ENCODE measurements at places on chromosomes 16 and 17.

- DNase-seq: peak; percentile 6
Measured at GRCh38 chr17:17303010-17303846, at the start of gene NT5M. TSS of gene NT5M (plus strand) at chr17:17303373. CDS start at chr17:17303551, 178 bp downstream.

DNA sequence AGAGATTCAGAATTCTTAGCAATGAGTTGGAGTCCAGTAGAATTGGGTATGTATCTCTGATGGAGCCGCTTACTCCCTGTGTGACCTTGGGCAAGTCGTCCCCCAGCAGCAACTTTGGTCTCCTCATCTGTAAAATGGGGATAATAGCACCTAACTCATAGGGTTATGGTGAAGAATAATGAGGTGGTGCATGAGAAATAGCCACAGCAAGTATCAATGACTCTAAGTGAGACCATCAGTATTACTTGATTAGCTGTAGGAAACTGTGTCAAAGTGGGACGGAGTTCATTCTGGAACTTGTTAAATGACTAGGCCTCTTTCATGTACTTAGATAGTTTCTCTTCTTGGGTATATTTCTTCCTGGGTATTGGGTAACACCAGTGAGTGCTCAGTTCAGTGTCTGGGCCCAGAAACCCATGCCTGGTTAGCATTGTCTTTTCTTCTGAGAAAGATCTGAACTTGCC, 6.4 kb downstream of the PRKCB start:
- DNase-seq: no peak

GRCh38 chr17:75549246-75550138, 24.0 kb downstream of the LLGL2 start:
- DNase-seq: peak; percentile 41

DNA sequence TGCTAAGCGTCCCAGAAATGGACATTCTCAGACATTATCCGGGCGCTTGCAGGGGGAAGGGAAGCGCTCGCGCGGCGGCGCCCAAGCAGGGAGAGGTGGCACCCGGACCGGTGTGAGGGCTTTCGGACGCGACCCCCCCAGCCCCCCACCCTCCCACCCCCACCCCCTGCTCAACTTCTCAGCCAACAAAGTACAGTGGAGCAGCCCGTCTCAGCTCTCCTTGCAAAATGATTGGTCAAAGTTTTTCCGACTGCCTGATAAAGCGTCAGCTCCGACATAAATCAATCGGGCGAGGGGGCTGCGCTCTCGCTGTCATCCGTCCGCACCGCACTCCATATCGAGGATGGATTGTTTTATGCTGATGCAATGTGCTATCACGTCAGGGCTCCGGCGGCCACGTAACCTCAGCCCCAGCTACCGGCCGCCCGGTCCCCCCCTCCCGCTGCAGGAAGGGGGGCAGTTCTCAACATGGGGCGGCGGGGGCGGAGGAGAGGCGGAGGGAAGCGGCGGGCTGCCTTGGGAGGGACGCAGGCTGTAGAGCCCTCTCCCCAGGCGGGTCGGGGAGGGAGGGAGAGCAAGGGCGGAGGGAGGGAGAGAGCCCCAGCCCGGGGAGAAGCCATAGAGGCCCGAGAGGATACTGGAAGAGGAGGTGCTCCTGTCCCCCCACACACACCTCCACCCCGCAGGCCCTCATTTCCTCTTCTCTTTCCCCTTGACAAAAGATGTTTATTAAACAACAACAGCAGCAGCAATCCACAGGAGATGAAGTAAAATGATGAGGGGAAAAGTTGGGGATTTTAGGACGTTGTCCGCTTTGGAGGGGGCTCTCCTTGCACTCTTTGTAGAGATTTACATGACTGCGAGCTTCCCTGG, at the start of gene HOXB9:
Gene HOXB9 (minus strand): TSS at position 114 of the 873 bp plus-strand sequence. CDS start 89 bp downstream, at position 25.
- peak; percentile 73 for DNase-seq

DNA sequence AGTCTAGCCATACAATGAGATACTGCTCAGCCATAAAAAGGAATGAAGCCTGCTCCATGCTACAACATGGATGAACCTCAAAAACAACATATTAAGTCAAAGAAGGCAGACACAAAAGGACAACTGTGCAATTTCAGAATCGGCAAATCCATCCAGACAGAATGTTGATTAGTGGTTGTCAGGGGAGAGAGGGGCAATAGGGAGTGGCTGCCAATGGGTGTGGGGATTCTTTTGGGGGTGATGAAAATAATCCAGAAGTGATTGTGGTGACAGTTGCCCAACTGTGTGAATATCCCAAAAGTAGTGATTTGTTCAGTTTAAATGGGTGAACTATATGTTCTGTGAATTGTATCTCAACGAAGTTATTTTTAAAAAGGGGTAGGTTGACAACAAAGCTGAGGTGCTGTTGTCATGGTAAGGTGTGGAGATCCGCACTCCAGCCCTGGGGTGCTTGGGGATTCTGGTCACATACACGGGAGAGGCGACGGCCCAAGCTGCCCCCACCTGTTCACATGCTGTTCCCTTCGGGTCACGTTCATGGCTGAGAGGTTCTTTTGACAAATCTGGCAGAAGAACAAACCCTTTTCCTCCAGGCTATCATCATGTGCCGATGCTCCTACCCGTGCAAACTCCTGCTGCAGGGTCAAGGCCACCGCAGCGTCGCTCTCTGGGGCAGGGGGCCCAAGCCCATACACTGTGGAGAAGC, 9.6 kb downstream of the SLX4 start:
- DNase-seq: no peak

GRCh38 chr16:24729243-24729950, at the start of gene TNRC6A:
TSS of gene TNRC6A (plus strand) at chr16:24729651. CDS start at chr16:24729842, 191 bp downstream.
- DNase-seq: peak; percentile 60

- DNase-seq: no peak
Measured at GRCh38 chr17:58520843-58521430, 6.5 kb upstream of the MTMR4 start.

DNA sequence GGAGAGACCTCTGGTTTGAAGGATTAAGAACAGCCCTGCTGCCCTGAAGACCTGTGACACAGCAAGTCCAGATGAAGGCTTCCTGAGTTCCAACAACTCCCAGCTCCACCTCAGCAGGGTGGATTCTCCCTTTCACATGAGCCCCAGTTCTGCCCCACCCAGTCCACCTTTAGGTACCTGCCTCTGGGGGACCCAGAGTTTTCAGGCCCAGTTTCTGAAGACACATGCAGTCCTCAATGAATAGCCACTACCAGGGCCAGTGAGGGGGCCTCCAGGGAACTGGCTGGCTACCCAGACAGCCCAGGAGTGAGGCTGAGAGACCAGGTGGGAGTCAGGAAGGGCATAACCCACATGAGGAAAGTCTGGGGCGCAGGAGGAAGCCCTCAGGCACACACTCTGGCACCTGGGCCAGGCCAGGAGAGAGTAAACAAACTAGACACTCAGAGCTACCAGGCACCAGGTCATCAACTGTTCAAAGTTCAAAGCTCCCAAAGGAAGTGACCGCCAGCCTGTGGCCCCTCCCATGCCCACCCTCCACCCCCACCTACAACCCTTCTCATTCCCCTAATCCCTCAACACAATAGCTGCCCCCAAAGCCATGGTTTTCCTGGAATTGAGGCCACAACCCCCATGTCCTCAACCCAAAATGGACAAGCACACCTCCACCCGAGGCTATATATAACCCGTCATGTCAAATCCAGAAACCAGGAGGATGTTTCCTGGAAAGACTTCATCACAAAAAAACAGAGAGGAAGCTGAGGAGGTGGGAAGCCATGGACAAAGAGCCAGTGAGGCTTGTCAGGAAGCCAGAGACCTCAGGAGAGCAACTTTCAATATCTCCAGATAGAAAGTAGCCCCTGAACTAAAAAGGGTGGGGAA, 2.1 kb downstream of the MYO18A start:
- DNase-seq: peak; percentile 34

- DNase-seq: no peak
Measured at GRCh38 chr17:29378500-29378899, 11.7 kb upstream of the TAOK1 start.

- no peak for DNase-seq
Measured at GRCh38 chr16:65287307-65287706, 165.4 kb upstream of the CDH11 start.

GRCh38 chr17:76019833-76020467, 7.2 kb downstream of the EVPL start:
- no peak for DNase-seq

- no peak for DNase-seq
Measured at GRCh38 chr16:66529475-66529874, 20.4 kb downstream of the TK2 start.

DNA sequence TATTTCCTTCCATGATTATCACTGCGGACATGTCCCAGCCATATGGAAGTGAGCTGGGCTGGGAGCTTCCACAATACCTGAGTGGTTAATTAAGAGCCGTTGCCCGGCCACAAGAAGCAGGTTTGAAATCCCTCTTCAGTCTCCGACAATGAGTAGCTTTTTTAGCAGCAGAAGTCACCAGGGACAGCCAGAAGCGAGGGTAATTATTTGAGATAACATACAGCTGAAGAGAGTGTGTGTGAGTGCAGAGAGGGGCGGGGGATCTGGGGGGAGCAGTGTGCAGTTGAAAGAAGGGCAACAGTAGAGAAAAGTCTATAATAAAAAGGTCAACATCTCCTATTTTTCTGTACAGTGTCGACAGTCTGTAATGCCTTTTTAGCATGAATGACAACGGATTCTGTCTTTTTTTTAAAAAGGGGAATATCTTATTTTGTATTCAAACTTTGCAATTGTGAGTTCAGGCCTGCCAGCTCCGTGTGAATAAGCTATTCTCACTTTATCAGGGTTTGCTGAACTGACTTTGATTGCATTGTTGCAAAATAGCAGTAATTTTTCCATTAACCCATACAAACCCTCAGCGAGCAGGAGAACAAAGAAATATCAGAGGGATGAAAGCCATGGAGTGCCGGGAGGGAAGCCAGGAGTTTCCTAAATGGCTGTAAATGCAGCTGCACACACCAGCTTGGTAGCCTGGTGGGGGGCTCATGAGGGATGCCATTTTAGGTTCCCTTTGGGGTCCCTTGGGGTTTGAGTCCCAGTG, 220.3 kb upstream of the IRX3 start:
- DNase-seq: no peak

GRCh38 chr16:54265575-54266107, 20.9 kb downstream of the IRX3 start:
- no peak for DNase-seq

DNA sequence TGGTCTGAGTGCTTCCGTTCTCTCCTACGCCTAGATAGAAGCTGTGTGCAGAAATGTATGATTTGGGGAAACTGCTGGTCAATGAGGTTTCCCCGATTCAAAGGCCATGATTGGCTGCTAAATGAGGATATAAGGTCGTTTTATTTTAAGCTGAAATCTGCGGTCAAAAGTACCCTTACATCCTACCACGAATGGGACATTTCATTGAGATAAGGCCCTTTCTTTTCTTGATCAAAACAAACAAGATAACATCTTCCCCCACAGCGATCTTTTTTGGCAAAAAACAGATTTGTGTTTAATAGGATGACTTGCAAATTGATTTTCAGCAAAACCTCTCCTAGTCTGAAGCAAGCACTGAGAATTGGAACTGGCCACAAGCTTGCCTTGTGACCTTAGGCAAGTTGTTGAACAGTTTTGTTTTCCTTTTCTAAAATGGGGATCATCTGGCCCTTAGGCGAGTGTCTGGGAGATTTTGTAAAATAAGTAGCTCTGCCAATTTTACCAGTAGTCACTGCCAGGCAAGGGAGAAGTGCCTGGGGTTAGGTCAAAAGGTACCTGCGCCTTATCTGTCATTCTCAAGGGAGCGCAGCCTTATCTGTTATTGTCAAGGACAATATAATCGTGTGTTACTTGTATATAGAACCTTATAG, 635 bp downstream of the SCPEP1 start:
- no peak for DNase-seq

DNA sequence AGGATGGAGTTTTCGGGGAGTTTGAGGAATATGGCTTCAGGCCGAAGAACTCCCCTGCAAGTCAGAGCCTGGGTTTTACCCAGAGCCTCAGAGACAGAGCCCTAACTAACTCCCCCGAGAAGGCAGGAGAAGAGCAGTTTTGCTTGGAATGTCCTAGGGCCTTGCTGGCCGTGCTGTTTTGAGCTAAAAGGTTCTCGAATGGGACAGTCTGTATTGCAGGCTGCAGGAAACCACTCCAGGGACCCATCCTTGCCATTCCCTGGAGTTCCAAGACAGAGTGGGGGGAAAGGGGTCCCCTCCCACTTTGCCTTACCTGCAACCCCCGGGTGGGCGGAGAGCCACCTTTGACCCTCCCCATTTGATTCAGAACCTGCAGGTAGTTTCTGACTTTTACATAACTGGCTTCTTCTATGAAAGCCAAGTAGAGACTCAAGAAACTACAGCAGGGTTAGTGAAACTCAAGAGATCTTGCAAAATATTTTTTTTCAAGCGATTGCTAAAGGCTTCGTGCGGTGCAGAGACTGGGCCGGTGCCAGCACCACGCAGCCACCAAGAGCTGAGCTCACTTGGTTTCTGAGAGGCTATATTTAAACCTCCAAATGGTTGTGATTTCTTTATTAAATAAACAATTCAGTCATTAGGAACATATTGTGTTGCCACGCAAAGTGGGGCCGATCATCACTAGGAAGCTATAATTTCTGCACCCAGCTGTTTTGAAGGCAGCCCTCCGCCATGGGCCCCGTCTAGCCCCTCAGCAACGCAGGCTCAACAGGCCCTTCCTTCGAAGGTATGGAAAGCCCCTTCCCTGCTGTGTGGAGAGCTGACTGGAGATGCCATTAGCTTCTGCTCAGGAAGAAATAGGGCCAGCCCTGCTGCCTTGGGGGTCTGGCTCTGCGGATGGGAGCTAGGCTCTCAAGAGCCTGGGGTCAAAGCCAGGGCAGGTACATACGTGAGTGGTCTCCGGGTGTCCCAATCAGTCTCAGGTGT, 223.0 kb downstream of the NTN1 start:
- DNase-seq: no peak

- no peak for DNase-seq
Measured at GRCh38 chr16:88978608-88979346, 1.8 kb upstream of the CBFA2T3 start.

- peak; percentile 90 for DNase-seq
Measured at GRCh38 chr17:78374631-78375274, 3.7 kb upstream of the PGS1 start.

DNA sequence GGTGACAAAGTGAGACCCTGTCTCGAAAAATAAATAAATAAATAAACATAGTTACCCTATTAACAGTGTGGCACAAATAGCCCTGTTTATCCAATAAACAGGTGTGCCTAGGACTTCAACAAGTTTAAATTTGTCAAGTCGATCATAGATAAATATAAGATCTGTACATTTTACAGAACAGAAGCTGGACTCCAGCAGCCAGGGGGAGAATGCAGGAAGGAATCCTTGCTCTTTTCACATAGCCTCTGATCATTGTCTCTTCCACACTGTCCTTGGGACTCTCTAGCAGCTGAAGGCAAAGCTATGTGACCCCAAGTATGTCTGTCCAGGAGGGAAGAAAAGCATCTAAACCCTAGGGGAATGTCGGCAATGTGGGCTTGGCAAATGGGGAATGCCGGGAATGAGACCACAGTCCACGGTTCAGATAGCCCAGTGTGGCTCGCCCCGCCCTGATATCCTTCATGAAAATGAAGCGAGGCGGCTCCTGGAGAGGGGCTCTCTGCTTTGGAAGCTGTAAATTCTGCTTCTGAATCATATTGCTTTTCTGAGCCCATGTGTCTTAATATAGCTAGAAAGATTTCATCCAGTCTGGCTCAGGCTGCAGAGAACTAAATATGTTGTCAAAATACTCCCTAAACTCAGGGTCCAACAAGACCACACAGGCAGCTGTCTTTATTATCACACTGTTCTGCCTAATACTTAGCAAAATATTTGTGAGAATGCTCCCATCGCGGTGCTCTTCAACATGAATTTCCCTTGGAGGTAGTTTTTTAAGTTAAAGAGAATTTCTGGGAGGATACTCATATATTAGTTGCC, 24.9 kb upstream of the GRB2 start:
- peak; percentile 92 for DNase-seq

- DNase-seq: no peak
Measured at GRCh38 chr17:7418472-7419152, 1.5 kb upstream of the SPEM1 start.

- no peak for DNase-seq
Measured at GRCh38 chr17:40910441-40910841, 25.4 kb upstream of the KRT20 start.
